ENCODE measurements at places on chromosomes 2 and 18.

DNA sequence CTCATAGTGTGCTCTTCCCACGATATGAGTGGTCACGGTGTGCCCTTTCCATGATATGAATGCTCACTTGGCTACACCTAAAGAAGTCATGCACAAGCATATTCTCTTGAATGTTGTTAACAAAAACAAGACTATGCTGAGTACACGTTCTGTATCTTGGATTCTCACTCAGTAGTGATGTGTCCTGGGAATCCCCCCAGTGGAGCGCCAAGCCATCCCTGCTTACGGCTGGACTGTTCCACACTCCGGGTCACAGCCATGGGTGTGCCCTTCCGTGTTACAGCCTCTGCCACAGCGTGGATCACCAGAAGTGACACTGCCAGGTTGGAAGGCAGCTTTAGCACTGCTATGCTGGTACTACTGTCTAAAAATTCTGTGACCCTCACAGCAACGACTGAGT, 59.1 kb downstream of the TPO start:
- no peak for DNase-seq

GRCh38 chr2:121197369-121198091, 87.5 kb downstream of the TFCP2L1 start:
- peak; percentile 97 for DNase-seq

GRCh38 chr2:135800513-135801460, 36.2 kb downstream of the LCT start:
- DNase-seq: no peak

GRCh38 chr2:27122791-27123190, 824 bp upstream of the ABHD1 start:
- no peak for DNase-seq

GRCh38 chr2:218858138-218858445, 1.5 kb upstream of the WNT6 start:
- DNase-seq: no peak

GRCh38 chr2:53182601-53183000, 585.0 kb upstream of the CHAC2 start:
- DNase-seq: peak; percentile 28

DNA sequence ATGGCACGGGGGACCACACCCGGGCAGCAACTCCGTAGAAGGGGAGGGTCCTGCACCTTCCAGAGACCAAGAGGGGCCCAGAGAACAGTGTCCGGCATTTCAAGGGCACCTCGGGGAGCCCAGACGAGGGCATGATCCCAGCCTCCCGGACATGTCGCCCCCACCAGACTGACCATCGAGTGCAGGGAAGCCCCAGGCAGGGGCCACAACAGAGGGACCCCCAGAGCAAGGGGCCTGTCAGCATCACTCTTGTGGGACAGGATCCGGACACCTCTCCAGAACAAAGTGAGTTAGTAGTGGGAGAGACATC, 50.4 kb upstream of the CTDP1 start:
- no peak for DNase-seq

GRCh38 chr18:33828949-33829348, 250.9 kb downstream of the ASXL3 start:
- DNase-seq: no peak

DNA sequence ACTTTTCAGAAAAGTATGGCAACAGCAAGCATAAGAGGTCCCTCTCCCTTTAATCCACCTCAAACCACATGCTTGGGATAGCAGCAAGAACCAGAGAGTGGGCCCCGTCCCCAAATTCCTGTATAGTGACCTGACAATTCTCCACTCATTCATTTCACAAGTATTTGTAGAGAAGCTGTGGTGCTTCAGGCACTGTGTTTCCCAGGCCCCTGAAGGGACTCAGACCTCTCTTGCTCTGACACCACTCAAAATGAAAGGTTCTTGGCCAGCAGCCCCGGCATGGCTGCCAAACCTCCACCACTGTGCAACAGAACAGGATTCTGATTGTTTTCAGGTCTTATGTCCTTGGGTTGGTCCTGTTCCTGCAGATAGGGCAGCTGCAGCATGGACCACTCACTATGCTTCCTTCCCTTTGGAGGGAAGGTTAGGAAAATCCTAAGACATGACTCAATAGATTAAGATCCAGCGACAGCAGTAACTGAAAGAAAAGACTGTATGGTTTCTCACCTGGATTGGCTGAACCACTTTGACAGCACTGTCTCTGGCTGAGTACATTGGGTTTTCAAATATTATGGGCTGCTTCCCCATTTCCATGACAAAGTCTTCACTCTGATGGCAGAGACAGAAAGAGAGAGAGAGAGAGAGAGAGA, 67.6 kb downstream of the DHRS9 start:
- DNase-seq: no peak

- no peak for DNase-seq
These were observed 154.5 kb upstream of the RBMS1 start for GRCh38 chr2:160647967-160648685.

DNA sequence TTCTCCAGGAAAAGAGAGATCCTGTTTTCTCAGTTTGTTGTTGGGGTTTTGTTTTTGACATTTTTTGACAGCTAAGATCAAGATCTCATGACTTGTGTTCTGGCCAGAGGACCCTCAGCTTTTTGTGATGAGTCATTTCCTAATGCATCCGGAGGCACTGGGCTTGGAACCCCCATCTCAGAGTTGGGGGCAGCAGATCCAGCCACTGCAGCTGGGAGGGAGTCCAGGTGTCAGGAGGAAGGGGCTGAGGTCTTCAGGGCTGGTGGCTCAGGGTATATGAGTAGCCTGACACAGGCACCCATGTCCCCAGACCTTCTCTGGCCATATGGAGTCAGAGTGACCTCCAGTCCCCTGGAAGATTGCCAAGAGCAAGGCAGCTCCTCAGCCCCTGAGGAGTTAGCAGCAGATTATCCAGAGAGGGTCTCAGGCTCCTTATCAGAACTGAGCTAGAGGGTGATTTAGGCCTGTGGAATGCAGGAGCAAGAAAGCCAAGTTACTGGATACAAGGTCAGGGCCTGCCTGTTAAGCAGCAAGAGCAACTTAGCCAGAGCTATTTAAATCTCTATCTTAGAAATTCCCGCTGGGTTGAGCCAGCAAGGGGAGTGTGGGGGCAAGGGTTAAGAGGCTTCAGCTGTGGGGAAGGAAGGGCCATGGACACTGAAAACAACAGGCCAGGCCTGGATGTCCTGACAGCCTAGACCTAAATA, 62.4 kb downstream of the TANC1 start:
- DNase-seq: peak; percentile 86

- DNase-seq: no peak
These were observed 13.2 kb upstream of the NCK2 start for GRCh38 chr2:105731511-105731910.

DNA sequence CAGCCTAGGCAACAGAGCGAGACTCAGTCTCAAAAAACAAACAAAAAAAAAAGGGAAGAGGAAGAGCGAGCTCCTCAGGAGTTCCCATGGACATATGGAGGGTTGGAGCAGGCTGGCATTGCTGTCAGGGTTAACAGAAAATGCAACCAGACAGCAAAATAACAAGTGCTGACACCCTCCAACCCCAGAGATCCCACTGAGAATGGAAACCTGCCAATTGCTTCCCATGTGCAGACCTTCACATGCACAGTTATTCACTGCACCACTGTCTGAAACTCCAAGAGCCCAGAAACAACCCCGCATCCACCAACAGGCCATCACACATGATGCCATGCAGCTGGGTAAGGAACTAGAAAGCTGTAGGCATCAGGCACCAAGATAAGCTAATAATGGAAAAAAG, 43.5 kb downstream of the TFCP2L1 start:
- no peak for DNase-seq

DNA sequence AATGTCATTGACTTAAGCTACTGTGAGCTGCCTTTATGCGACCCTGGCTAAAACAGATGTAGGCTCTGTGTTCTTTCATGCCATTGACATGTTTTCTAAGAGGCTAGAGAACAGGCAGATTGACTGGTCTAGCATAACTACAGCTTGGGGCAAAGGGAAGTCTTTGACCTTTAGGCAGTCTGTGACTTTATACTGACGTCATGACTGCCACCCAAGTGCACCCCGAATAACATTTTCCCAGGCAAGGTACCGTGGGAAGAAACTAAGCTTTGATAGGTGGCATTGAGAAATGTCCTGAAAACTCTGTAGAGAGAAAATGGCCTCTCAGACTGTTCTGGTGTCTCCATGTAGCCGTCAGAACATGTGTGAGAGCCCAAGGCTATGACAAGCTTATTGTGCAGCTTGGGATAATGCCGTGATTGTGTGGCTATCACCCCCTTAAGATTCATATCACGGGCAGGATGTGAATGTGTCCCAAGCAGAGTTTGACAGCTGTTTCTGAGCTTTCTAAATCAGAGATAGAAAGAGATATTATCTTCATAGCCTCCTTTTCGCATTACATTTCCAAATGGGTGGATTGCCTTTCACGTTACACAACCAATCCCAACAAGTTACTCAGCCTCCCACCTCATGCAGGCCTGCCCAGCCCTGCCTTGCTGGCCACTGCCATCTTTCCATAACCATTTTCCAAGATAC, 672.2 kb upstream of the ACVR2A start:
- DNase-seq: no peak

DNA sequence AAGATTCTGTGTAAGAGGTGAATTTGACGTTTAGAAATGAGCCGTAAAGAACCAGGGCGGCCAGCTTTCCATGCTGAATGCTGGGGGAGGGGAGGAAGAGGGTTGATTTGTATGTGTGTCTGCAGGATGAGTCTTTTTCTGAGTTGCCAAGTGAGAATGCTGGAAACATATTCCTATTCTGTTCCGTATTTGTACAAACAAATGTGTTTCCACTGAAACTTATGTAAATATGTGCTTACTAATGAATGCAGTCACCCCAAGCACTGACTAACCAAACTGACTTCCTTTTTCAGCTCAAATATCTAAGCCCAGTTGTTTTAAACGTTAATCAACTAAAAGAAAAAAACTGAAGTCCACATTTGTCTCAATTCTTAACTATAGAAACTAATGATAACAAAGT, 74.9 kb upstream of the APCDD1 start:
- DNase-seq: no peak

- DNase-seq: no peak
These were observed 5.9 kb downstream of the ROCK2 start for GRCh38 chr2:11338580-11338979.

DNA sequence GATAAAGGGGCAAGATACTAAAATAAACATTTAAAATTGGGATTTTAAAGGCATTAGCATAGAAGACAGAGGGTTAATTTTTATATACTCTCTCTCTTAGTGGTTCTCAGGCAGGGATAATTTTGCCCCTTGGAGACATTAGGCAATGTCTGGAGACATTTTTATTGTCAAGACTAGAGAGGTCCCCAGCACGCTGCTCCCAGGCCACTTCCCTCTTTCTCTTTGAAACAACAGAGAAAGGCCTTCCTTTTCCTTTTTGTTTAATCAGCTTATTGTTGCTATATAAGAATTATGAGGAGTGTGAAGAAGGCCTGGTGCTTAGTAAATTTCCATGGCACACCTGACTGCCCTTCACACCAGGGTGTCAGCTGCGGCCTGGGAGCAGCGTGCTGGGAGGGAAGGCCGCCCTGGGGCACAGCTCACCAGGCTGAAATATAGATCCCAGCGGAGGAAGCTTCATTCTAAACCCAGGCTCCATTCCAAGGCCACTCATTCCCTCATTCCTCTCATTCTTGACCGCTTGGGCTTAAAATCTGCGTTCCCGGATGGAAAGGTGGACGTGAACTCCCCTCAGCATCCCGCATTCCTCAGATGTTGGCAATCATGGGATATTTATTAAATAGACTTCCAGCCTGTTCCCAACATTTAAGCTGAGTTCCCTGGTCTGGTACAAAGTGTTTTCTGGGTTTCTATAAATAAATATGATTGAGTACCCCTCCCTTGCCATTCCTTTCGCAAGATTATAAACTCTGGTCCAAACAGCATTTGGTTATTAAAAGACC, 22.5 kb downstream of the SLC14A2 start:
- peak; percentile 80 for DNase-seq

DNA sequence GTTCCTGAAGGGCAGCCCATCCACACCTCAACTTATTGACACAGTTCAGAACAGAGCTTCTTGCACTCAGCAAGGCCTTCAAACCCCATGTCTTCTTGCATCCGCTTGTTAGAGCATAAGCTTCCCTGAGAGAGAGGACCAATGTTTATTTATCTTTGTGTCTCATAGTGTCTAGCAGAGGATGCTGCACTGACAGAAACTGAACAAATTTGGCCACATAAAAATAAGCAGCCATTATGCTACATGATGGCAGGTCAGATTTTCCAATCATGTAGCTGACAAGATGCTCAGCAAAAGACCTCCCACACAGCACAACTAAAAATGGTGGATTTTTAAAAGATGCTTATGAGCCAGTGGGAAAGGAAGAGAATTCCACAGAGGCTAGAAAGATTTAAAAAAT, 38.1 kb upstream of the SIGLEC15 start:
- no peak for DNase-seq

DNA sequence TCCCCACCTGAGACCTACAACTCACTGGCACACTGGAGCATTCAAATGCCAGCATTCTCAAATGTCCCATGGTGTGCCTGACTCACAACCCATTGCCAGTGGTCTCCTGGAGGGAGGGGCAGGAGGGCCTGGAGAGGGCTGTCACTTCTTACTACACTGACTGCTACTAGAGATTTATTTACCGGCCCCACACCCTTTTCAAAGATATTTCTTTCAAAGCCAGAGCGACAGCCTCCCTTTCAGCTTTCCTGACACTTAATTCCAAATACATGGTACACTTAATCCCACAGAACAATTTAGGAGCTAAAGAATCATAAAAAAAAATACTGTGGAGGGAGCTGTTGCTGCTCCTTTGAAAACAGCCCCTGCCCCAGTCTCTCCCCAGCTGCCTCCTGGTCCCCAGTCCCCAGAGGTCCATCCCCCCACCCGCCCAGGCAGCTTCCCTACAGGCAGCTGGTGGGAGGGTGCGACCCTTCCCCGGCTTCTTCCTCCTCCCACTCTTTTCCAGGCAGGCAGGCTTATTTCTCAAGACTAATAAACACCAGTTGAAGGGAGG, 129.1 kb upstream of the SMAD2 start:
- peak; percentile 40 for DNase-seq

Measured in renal cortical epithelial cell (primary cell).